ENCODE measurements at places on chromosomes 3 and 15.
A peak's percentile ranks its signal among the peaks of the same experiment; 100 is the strongest.

DNA sequence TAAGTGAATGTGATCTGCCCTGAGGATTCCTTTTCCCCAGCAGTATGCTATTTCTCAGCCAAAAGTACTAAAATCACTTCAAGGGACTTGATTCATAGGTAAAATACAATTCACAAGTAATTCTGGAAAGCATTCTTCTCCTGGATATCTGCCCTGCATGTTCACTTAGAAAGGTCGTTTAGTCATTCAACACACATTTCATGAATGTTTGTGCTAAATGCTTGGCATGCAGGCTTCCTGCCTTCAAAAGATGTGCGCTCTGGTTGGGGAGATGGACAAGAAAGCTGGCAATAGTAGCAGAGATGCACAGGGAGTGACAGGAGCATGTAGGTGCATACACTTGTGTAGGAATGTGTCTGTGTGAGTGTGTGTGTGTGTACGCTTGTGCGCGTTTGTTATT, 360.7 kb downstream of the PTPRG start:
- no peak for DNase-seq

DNA sequence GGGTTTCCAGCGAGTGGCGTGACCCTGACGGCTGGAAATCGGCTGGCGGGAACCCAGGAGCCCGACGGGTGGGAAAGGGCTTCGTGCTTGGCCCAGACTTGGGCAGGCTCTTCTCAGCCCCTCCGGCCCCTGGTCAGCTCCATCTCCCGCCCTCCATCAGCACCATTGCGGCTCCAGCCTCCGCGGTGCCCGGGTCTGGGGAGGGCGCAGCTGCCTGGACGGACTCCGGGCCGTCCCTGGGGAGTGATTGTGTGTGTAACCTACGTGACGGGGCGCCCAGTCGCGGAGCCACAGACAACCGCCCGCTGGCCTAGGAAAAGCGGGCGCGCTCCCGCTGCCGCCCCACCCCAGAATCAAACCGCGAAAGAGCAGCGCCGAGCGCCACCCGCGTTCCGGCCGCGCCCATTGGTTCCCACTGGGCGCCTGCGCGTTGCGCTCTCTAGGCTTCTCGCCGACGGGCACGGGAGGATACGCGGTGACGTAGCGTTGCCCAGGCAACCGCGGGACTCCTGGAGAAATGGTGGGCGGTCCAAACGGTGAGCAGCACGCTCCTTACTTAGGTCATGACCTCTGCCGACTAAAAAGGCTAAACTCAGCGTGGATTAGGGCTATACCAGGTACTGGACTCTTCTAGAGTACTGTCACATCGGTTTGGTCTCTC, at the start of gene CFAP20DC:
TSS of gene CFAP20DC (minus strand) at position 355 of the 661 bp plus-strand sequence. CDS start 394 bp downstream, outside the sequence.
- peak; percentile 95 for DNase-seq

DNA sequence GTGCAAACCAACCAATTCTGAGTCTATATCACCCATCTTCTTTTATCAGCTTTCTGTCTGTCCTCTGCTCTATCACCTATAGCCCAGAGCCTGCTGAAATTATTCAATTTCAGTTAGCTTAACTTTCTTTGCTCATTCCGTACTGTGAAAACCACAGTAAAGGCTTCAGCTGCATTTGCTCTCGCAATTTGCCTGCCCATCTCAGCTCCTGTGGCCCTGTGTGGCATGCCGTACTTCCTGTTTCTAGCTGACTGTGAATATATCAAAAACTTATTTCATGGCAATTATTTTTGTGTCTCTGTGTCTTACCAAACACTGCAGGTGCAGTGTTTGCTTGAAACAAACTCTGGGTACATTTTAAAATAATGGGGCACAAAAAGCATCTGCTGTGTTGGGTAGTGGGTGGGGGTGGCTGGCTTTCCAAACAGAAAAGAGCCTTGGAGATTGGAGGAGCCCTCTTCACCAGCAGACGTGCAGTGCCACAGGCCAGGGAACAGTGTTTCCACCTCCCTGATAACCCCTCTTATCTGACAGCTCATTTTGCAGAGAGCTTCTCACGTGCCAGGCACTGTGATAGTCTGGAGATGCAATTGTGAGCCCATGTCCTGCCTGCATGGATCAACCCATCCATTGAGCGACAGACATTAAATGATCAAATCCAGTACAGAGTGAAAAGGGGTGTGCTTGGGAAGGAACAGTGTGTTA, 45.2 kb downstream of the GASK1A start:
- DNase-seq, result no peak

GRCh38 chr3:50536471-50537180, 30.9 kb downstream of the C3orf18 start:
- DNase-seq, result no peak

- DNase-seq, result no peak
These were observed 58.4 kb downstream of the ASTE1 start for GRCh38 chr3:130968221-130968620.

DNA sequence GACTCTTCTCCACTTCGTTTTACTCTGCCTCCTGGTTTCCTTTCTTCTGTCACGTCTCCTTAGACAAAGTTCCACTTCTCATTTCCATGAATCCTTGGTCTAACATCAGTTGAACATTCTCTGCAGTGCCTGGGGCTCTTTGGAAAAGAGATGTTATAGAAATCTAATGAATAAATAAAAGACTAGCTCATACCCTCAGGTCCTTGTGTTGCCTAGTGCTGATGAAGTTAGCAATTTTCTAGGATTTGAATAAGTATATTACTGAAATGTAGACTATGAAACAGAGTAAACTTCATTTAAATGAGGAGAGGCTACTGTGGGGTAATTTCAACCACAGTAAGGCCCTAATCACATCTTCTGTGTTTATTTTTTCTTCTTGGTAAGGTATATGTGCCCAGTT, 146.9 kb upstream of the CADPS start:
- DNase-seq, result no peak

DNA sequence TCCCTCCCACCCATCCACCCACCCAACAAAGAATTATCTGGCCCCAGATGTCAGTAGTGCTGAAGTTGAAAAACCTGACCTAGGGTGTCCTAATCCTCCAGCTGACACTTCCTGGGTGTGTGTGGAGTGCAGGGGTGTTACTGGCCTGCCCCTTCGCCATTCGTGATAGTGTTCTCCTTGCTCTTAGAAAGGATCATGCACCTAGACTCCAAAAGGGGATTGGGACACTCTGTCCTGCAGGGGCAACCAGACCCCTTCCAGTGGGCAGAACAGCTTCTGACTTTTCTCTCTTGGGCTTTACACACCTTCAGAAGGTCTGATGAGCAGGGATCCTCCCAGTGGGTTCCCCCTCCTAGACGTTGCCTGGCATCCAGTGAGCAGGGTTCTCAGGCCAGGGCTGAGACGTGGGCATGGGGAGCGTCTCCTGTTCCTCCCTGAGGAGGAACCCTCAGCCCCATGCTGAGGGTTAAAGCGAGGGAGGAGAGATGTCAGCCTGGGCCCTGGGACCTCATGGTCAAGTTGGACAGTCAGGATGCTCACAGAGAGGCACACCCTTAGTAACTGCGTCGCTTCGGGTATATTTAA, 75.0 kb downstream of the AAGAB start:
- no peak for DNase-seq

GRCh38 chr3:144463911-144464310, 492.3 kb downstream of the DIPK2A start:
- no peak for DNase-seq

DNA sequence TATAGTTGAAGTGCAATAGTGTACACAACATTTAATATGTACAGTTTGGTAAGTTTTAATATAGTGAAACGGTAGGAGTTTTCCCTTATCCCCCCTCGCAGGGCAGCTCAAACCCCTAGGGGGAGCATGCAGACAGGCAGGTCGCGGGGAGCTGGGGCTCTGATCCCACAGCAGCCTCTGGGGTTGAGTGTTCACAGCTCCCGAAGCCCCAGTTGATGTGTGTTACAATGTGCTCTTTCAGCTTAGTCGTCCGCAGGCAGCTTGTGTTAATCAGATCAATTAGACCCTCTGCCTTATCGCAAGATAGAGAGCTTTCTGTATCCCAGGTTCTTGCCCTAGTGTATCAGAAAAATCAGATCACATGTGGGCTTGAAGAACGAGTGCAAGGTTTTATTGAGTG, 143.1 kb upstream of the CHRNA7 start:
- no peak for DNase-seq

DNA sequence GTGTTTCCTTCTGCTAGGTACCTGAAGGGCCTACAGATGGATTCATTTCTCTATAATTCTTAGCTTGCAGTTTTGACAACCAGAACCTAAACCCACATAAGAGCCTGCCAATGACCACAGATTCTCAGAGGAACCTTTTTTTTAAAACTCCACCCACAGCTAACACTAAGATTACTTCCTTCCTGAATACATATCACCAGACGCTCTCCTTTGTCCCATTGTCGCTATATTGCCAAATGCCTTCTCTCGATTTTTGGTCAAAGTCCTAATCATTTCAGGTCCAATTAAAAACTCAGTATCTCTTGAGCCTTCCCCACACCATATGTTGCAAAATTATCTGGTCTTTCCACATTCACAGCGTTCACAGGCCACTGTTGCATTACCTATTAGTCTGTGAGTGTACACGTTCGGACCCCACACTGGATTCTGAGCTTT, 12.4 kb downstream of the ZNF710 start:
- DNase-seq, result no peak

- DNase-seq, result no peak
These were observed 80.2 kb downstream of the SHQ1 start for GRCh38 chr3:72768006-72768441.

- DNase-seq, result no peak
These were observed 10.1 kb downstream of the SEMA7A start for GRCh38 chr15:74423431-74424257.

DNA sequence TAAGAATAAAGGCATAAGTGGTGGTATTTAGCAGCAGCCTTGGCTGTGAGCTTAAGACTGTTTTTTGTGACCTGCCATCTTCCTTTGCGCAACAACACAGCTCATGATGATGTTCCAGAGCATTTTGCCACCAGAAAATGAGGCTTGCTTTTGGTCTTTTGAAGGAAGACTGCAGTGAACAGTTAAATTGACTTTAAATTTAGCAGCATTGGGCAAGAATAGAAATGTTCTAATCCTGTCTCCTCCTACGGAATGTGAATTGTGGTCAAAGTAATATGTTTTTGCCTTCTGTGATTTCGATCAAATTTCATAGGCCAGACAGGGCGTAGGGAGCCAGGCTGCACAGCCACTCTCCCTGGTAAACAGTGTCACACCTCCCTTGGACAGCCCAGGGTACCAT, 460.7 kb upstream of the RASGRP1 start:
- DNase-seq, result no peak

- DNase-seq, result no peak
These were observed 186.4 kb downstream of the WDR72 start for GRCh38 chr15:53573091-53573490.

GRCh38 chr3:169120928-169121327, 542.6 kb downstream of the MECOM start:
- DNase-seq, result no peak

DNA sequence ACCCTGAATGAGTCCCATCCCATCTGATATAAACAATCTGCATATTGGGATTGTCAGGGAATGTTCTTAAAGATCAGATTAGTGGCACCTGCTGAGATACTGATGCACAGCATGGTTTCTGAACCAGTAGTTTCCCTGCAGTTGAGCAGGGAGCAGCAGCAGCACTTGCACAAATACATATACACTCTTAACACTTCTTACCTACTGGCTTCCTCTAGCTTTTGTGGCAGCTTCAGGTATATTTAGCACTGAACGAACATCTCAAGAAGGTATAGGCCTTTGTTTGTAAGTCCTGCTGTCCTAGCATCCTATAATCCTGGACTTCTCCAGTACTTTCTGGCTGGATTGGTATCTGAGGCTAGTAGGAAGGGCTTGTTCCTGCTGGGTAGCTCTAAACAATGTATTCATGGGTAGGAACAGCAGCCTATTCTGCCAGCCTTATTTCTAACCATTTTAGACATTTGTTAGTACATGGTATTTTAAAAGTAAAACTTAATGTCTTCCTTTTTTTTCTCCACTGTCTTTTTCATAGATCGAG, 4.5 kb downstream of the B2M start:
- no peak for DNase-seq

DNA sequence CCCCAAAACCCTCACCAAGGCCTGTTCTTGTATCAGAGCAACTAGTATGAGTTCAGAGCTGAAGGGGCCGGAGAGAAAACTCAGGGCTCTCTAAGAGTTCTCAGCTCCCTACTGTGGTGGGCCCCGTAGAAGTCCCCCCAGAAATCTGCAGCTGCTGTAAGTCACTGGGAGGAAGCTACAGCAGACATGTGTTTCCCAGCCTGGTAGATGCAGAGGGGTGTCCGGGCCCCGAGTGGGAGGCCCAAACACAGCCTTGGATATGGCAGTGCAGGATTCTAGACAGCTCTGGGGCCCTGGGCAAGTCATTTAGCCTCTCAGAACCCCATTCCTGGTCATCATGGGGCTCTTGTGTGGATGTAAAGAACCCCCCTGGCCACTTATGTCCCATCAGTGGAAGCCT, 39.2 kb upstream of the CSPG4 start:
- DNase-seq, result no peak

DNA sequence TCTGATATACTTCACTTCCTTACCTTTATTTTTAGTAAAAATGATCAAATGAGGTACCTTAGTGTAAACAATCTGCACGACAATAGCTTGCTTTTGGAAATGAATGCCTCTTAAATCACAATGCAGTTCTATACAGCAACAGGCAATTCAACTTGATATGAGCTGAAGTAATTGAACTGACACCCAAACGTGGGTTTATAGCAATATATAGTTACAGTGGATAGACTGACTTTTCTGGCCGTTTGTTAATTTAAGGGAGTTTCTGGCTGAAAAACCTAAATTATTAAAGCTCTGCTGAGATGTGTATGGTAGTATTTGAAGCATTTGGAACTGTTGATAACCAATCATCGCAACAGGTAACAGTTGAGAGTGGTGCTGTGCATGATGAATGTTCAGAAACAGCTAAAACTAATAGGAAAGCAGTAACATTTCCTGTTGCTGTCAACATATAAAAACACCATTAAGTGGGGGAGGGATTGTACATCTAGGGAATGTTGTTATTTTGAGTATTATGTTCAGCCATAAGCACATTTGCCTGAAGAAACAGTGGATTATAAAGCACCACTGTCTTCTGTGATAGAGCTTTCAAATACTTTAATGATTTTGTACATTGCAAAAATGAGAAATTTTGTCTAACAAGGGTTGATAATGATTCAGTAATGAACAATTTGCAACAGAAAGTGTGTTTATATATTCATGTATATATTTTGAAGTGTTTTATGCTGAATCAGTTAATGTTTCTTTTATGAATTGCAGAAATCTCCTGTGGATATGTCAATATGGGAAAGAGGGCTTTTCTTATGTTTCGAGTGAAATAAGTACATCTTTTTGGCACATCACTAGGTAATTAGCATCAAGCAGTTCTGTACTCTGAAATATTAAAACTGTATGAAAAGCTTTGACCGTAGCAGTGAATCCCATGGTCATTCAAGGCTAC, 176.1 kb downstream of the TCF12 start:
- DNase-seq, result no peak
